ENCODE measurements at places on chromosomes 1 and 21.

GRCh38 chr1:29186252-29186651, 4.6 kb upstream of the SRSF4 start:
- DNase-seq: no peak

- DNase-seq: no peak
These were observed 1034.1 kb upstream of the PRMT6 start for GRCh38 chr1:106022312-106022902.

DNA sequence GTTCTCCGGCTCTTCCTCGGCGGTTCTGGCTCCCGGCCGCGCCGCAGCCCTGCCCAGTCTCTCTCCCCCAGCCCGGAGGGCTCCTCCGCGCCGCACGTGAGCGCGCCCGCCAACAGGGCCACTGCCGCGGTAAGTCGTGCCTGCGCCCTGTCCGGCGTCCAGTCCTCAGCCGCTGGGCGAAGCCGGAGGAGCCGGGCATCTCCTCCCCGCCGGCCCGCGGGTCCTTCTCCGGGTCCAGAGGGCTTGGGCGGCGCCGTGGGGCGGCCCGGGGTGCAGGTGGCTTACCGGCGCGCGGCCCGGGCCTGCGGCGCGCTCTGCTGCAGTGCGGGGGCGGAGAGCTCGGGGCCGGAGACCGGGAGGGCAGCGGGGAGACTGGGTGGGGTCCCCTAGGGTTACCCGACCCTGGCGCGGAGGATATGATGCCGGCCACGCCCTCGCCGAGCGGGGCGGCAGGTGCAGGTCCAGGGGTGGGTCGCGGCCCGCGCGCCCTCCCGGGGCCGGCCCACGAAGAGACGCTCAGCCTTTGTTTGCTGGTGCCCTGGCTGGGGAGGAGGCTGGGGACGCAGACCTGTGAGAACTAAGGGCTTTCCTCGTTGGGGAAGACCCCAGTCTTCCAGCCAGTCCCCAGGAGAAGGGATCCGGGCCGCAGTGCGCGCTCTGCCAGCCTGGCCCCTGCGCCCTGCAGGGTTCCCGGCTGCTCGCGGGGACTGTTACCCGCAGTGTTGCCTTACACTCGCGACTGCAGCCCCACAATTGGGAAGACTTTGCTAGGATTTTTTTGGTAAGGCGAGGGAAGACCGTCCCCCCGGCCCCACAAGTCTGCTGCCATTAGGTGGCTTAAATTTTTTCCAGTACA, at the start of gene DOP1B:
DOP1B (plus strand) TSS at position 10 of the 856 bp plus-strand sequence. CDS start 7,910 bp downstream, outside the sequence.
- DNase-seq: no peak

DNA sequence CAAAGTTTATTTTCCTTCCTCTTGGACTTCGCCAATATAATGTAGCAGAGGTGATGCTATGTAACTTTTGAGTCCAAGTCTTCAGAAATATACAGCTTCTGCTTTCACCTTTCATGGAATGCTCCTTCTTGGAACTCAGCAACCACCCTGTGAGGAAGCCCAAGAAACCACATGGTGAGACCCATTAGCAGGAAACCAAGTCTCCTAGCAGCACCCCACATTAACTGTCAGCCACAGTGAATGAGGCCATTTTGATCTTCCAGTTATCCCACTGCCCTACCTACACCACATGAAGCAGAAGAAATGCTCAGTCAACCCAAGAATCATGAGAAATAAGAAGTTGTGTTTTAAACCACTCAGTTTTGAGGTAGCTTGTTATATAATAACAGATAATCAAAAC, 58.2 kb downstream of the PAPPA2 start:
- DNase-seq: no peak

DNA sequence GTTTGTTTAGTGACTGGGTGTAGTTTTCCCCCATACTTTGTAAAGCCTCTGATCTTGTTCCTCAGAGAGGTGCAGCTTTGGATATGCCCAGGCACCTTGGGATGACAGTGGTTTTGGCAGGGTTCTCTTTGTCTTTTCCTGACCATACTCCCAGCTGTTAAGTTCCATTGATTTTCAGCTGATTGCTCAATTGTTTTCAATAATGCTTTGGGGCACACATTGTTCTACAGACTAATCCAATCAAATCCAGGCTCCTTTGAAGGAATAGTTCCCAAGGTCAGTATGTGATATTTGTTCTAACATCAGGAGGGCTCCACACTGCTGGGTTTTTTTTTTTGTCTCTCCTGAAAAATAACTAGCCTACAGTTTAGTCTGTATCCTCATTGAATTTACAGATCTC, 24.8 kb downstream of the PPP2R5A start:
- no peak for DNase-seq

- DNase-seq: peak; percentile 87
These were observed 66.1 kb upstream of the FAM3B start for GRCh38 chr21:41250519-41250918.

DNA sequence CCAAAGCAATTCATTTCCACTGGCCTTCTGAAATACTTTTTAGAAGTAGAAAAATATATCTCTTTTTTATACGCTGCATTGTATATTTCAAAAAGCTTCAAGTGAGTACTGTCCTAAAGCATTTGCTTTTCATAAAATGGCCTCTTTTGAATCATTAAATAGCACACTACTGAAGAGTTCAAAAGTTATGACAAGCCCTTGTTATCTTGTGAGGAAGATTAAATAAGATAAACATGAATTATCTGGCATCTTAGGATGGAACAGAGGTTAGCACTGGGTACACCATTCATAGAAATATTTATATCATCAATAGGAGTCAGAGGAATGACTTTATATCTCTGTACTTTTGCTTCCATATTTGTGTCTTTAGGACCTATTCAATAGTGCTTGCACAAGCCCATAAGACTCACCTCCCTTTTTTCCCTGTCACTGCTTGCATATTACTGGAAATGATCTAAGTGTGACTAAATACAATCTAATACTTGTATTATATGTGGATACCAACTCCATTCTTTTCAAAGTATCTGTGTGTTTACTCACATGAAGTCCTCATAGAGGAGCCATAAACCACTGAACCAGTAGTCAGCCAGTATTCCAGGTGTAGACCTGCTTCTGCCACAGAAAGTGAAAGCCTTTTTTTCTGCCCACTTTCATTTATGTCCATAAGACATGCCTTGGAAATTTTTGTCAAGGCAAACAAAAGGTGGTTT, 274.2 kb upstream of the C1orf105 start:
- DNase-seq: no peak

DNA sequence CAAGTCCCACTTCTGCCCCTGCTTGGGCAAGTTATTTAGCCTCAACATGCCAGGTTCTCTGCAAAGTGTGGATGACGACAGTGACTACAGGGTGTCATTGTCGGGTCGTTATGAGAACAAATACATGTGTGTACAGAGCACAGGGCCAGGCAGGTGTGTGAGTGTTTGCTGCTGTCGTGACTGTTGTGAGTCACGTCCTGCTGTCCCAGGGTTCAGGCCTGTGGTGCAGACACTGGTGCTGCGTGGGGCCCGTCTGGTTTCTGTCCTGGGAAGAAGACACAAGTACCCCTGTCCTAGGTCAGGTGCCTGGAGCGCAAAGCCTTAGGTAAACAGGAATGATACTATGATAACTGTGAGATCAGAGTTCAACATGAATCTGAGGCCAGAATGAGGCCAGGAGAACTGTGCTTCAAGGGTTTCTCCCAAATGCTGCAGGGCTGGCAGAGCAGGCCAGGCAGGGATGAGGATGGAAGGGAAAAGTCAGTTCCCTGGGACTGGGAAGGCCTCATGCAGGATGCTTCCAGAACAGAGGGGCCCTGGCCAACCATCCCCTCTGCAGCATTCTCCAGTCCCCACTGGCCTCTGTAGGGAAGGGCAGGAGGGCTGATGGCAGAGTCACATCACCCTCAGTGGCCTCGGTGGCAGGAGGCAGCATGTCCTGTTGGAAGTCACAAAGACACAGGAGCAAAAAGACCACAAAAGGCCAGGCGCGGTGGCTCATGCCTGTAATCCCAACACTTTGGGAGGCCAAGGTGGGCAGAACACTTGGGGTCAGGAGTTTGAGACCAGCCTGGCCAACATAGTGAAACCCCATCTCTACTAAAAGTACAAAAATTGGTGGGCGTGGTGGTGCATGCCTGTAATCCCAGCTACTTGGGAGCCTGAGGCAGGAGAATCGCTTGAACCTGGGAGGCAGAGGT, 15.7 kb downstream of the GPR157 start:
- no peak for DNase-seq

DNA sequence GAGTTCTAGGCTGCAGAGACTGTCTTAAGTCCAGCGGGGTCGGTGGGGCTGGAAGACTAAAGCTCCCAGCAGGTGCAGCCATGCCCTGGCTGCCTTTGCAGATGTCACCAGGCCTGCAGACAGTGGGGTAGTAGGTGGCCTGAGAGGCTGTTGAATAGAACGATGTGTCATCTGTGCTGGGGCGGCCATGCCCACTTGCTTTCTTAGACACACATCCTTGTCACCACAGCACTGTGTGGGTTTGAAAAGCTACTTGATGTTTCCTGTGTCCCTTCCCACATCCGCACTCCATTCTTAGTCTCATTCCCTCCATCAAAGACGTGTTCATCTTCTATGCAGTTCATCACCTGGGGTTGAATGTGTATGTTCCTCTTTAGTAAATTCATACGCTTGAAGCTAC, 184.5 kb upstream of the TMEM51 start:
- DNase-seq: no peak
